Right hindlimb (tissue), 1 donor: ENCODE measurements at places on chromosomes 3 and 15.

DNA sequence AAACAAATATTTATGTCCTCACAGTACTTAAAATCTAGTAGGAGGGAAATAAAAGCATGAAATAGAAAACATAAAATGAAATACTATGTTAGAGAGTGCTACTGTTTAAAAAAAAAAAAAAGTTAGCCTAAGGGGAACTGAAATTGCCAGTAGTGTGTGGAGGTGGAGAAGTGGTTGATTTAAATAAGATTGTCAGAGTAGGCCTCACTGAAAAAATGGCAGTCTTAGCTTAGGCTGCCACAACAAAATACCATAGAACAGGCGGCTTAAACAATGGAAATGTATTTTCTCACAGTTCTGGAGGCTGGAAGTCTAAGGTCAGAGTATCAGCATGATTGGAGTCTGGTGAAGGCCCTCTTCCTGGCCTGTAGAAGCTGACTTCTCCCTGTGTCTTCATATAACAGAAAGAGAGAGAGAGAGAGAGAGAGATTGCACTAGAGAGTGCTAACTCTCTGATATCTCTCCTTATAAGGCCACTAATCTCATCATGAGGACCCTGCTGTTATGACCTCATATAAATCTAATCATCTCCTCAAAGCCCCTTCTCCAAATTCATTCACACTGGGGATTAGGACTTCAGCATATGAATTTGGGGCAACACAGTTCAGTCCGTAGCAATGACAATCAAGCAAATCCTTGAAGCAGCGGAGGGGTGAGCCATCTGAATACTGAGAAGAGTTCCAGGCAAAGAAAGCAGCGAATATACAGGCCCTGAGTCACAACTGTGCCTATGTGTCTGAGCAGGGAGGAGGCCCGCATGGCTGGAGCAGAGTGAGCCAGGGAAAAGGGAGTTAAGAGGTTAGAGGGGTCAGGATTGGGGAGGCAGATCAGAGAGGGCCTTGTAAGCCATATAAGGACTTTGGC is 23.6 kb upstream of the LRRC34 start:
- no peak for DNase-seq

DNA sequence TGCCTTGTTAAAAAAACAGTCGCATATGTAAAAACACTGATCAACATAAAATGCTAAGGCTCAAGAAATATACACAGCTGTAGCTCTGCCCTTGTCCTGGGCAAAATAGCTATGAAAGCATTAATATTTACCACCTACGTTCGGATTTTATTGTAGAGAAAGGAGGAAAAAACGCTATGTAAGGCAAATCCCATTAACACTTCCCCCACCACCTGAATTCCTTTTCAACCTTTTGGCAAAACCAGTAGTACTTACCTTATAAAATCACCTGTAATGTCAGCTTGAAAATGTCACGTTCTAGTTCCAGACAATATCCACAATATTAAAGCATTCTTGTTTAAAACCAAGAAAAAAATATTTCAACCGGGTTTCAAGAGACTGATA is 3.6 kb downstream of the TRA2B start:
- DNase-seq = no peak

DNA sequence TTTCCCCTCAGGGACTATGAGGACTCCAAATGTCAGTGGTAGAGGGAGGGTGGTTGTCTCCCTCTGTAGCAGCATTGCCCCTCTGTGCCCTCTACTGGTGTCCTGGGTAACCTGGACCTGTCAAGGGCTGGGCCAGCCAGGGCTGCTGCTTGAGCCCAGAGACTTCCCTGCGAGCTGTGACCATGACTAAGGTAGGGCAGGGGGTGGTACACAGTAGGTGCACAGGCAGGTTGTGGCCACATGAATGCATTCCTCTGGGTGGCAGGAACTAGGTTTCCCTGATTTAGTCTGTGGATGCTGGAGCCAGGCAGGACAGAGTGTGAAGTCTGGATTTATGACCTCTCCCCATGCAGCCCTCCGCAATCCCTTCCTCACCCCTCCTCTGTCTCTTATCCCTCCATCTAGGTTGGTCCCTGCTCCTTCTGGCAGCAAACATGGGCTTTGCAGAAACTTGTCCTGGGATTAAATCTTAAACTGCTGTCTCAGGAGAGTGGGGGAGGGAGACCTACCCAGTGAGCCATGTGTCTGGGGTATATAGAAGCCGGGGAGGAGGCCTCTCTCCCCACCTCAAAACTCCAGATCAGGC is 8.7 kb upstream of the SEMA3F start:
- DNase-seq = no peak

DNA sequence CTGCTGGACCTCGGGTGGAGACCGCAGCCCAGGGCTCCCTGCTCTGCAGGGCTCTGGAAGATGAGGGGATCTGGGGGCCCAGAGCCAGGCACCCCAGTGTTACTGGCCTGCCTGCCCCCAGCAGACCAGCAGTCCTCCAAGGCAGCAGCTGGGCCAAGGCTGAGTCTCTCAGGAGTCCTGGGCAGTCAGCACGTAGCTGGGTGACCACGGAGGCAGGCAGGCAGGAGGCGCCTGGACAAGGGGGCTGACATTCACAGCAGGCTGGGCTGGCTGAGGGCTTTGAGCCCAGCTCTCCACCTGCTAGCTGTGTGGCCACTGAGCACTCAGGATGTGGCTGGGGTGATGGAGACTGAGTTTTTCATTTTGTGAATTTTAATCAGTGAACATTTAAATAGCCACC is 67.9 kb downstream of the IQSEC1 start:
- no peak for DNase-seq

GRCh38 chr3:23113455-23114171 is 89.5 kb upstream of the UBE2E2 start:
- DNase-seq = peak; percentile 31
